AG10803 (cell line): ENCODE measurements at places on chromosomes 1 and 21.

GRCh38 chr1:203518541-203518940 lies 24.6 kb downstream of the OPTC start:
- DNase-seq = no peak

GRCh38 chr1:41109310-41110197 lies 88.0 kb upstream of the SLFNL1 start:
- peak; percentile 91 for DNase-seq

DNA sequence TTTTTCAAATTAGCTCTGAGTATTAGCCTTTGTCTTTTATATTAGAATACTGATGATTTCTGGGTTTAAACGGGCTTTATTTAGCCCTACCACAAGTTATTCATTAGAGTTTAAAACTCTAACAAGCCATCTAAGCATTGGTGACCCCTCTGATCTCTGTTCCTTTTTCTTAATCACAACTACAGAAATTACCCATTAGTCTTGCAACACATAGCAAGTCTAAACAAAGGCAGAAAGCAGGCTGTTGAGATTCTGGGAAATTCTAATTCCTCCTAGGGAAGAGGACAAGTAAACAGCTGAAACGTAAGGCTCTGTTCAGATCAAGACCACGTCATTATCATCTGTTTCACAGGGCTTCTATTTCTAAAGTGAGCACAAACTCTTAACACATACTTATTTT lies 491.2 kb upstream of the ZRANB2 start:
- DNase-seq = no peak

- peak; percentile 62 for DNase-seq
These were observed 133.5 kb downstream of the HMGB4 start for GRCh38 chr1:33997127-33998036.

- DNase-seq = no peak
These were observed 36.2 kb downstream of the CACHD1 start for GRCh38 chr1:64505944-64506655.

DNA sequence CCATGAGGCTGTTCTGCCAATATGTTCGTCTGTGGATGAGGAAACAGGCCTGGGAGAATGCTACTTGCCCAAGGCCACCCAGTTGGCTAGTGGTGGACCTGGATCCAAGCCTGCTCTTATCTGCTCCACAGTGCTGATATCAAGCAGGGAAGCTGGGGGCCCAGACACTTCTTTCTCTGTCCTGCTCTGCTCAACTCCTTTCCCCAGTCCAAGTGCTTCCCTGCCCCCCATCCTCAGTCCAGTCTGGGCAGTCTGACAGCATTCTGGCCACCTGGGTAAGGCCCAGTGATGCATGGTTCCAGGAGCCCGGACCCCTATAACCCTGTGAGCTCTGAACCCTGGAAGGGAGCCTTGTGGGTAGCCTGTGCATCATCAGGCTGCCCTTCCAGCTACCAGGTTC lies 4.2 kb upstream of the PAQR7 start:
- DNase-seq = no peak

DNA sequence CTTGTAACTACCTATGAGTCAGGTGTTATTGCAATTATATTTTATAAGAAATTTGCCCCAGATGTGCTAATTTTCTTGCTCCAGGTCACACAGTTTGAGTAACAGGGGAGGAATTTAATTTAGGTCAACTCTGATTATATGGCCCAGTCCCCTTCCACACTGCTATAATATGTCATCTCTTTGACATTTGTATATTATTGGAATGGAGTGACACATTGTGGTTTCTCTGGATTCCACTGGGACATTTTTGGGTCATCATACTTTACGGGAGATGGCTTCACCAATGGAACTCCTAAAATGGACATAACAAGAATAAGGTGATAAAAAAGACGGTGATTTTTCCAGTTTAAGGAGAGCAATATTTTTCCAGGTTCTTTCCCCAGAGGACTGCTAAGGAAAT lies 191.2 kb downstream of the DISC1 start:
- peak; percentile 35 for DNase-seq

DNA sequence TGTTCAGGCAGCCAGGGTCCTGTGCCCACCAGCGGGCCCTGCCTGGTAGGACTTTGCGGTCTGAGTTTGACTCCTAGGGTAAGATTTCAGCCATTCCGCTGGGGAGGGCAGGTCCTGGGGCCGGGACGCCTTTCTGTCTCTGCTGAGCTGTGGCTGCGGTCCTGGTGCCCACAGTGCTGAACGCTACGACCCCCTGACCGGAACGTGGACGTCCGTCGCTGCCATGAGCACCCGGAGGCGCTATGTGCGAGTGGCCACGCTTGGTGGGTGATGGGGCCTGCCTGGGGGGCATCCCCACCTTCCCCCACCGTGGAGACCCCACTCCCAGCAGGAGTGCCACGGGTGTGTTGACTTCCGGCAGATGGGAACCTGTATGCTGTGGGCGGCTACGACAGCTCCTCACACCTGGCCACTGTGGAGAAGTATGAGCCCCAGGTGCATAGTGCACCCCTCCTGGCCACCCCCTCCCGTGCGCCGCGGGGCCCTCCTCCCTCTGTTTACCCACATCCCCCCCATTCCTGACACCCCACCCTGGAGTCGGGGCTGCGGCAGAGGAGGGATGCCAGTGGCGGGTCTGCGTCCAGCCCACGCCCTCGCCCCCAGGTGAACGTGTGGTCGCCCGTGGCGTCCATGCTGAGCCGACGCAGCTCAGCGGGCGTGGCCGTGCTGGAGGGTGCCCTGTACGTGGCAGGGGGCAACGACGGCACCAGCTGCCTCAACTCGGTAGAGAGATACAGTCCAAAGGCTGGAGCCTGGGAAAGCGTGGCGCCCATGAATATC lies 2.3 kb upstream of the PLEKHN1 start:
- DNase-seq = no peak

- no peak for DNase-seq
These were observed 265.5 kb downstream of the GRIK1 start for GRCh38 chr21:29674343-29674742.

DNA sequence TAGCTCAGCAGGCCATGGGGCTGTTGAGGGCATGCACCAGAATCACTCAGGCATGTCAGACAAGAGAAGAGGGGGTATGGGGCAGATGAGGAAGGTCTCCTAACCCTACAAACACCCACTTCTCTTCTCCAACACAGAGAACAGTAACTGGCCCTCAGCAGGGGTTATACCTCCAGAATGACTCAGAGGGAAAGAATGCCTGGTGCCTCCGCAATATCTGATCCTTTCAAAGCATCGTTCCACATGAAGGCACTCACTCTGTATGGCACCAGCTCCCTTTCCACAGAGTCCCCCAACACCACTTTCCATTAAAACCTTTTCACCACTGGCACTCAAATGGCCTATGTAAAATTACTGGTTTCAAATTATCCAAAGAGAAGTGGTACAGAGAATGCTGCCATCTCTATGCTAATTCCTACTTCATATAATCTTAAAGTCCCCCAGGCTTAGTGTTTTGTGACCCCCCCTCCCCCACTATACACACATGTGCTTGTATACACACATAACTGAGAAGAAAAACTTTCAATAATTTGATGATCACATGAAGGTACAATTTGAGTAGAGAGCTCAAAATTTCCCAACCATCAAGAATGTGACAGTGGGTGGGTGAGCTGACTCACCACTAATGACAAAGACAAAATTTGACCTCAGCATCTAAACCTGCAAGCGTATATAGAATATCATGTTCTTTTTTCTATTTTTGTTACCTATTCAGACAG lies 91.5 kb downstream of the SIPA1L2 start:
- peak; percentile 34 for DNase-seq

DNA sequence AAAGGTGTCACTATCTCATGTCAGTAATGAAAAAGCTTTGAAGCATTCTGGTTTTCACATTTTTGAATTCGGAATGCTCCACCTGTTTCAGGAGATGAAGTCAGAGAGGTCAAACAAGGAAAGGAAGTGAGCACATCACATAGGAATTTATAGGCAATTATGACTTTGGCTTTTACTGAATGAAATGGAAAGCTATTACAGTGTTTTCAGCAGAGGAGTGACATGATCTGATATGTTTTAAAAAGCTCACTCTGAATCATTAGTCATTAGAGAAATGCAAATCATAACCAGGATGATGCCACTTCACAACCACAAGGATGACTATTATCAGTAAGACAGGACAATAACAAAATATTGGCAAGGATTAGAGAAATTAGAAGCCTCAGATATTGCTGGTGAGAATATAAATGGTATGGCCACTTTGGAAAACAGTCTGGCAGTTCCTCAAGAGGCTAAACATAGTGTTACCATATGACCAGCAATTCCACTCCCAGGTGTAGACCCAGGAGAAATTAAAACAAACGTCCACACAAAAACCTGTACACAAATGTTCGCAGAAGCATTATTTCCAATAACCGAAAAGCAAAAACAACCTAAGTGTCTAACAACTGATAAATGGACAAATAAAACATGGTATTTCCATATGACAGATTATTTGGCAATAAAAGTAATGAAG lies 7.5 kb downstream of the TAF1A start:
- peak; percentile 34 for DNase-seq
